Naive thymus-derived CD4-positive, alpha-beta T cell (primary cell): ENCODE measurements at places on chromosomes 11 and 22.

- DNase-seq, result no peak
Observed at GRCh38 chr11:119635041-119635740, 93.8 kb downstream of the NECTIN1 start.

GRCh38 chr11:26017322-26017860 lies 314.5 kb upstream of the ANO3 start:
- no peak for DNase-seq

DNA sequence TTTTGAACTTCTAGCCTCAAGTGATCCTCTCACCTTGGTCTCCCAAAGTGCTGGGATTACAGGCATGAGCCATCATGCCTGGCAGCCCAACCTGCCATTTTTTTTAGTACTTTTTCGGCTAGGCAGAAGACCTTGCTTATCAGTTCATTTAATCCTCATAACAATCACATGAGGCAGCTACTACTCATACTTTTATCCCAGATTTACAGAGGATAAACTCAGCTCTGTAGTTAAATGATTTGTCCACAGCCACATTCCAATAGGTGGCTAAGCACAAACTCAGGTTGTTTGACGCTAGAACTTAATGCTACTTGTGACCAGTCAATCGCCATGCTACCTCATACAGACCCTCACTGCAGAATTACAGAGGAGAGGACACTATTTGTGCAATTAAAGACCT lies 28.1 kb downstream of the SBF2 start:
- DNase-seq, result no peak

GRCh38 chr11:85394283-85394682 lies 232.9 kb downstream of the DLG2 start:
- no peak for DNase-seq

DNA sequence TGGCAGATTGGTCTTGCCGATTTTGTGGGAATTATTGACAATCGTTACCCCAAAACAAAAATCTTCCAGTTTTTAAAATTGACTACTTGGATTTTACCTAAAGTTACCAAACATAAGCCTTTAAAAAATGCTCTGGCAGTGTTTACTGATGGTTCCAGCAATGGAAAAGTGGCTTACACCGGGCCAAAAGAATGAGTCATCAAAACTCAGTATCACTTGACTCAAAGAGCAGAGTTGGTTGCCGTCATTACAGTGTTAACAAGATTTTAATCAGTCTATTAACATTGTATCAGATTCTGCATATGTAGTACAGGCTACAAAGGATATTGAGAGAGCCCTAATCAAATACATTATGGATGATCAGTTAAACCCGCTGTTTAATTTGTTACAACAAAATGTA lies 37.2 kb downstream of the IGLL1 start:
- no peak for DNase-seq

GRCh38 chr11:130464291-130464812 lies 15.9 kb downstream of the ADAMTS15 start:
- no peak for DNase-seq

DNA sequence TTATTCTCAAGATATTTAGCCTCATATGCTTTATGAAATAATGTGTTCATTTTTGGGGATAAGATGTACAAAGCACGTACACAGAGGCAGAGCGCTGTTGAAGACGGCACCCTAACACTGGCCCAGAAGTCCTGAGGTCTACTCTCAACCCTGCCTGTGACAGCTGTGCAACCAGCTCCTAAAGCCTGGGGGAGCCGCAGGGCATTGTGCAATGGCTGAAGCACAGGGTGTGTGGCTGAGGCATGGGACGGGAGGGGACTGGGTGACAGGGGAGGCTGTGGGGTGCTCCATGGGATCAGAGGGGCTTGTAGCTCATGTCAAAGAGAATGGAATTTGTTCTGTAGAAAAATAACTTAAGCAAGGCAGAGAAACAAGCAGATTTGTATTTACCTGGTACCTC lies 27.7 kb downstream of the FAM227A start:
- DNase-seq, result no peak

- no peak for DNase-seq
Observed at GRCh38 chr11:21582791-21583190, 610.1 kb upstream of the ANO5 start.

DNA sequence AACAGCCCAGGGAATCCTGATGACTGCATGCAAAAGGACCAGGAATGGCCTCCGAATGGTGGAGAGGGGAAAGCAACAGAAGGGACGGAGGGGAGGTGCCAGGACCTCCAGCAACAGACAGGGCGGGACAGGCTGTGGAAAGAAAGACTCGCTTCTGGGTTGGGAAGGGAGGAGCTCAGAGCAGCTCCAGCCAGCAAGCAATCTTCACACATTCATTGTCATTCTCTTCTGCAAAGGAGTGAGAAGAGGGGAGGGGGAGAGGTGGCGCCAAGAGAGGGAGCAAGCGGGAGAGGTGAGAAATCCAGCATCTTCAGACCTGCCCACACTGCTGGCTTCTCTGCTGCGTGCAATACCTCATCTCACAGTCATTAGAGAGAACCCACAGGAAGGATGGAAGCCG lies 509.0 kb downstream of the BUD13 start:
- DNase-seq, result no peak

DNA sequence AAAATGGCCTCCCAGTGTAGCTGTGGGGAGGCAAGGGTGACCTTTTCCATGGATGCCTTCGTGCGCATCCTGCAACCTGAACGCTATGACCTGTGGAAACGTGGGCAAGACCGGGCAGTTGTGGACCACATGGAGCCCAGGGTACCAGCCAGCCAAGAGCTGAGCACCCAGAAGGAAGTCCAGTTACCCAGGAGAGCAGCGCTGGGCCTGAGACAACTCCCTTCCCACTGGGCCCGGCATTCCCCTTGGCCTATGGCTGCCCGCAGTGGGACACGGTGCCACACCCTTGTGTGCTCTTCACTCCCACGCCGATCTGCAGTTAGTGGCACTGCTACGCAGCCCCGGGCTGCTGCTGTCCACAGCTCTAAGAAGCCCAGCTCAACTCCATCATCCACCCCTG lies 24.8 kb downstream of the KDM4D start:
- DNase-seq, result no peak
